ENCODE measurements at places on chromosomes 2 and 18.

- no peak for DNase-seq
Observed at GRCh38 chr2:196409376-196409775, 230.1 kb upstream of the CCDC150 start.

DNA sequence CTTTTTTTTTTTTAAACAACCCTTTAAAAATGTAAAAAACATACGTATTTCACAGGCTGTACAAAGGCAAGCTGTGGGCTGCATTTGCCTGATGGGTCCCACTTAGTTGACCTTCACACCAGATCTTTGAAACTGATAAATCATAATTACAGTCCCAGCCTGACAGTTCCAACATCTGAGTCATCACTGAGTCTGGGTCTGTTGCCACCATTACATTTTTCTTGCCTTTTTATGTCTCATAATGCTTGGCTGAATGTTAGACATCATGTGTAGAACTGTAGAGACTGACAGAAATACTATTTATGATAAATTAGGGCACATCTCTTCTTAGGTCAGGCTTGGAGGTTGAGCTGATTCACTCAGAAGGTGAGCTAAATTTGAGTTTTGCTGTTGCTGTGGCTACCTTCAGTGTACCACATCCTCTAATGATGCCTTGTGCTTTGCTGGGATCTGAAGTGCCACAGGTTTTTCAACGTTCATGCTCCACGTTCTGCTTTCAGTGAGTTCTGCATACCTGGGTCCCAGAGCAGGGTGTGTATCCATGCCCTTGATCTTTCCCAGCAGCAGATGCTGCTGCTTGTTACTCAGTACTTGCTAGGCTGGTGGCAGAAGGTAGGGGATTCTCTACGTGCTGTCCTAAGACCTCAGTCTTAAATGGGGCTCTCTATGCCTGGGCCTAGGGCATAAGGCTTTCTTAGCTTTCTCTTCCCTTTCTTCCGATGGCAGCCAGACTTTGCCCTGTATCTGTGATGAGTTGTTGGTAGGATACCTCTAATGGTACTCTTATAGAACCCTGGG is 160.6 kb upstream of the SMAD7 start:
- DNase-seq, result no peak

DNA sequence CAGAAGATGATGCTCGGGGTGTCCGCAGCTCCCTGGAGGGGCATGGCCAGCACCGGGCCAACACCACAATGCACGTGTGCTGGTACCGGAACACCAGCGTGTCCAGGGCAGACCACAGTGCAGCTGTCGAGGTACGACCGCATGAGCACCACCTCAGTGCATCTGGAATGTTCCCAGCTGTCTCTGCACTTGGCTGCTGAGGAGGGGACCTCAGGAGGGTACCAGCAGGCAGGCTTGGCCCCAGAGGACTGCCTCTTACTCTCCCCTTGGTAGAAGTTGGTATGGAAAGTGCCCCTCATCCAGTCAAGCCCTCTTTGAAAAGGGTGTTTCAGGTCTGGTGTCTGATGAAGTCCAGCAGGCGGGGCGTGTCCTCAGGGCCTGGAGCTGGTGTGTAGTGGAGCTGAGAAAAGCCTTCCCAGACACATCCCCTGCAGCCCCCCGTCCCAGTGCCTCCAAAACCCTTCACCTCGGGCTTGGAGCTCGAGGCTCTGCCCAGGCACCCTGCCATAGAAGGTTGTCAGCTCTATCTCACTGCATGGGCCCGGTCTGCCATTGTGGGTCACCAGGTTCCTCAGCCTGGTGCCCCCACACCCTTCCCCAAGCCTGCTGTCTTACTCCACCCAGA is 16.7 kb downstream of the STK25 start:
- no peak for DNase-seq

GRCh38 chr2:85956646-85957039 is 67.9 kb upstream of the ST3GAL5 start:
- DNase-seq, result no peak

- no peak for DNase-seq
Observed at GRCh38 chr2:82599021-82599420, 1860.1 kb downstream of the SUCLG1 start.

- no peak for DNase-seq
Observed at GRCh38 chr2:219526320-219527075, 12.2 kb downstream of the ASIC4 start.

GRCh38 chr18:37393221-37393827 is 172.3 kb downstream of the CELF4 start:
- no peak for DNase-seq

DNA sequence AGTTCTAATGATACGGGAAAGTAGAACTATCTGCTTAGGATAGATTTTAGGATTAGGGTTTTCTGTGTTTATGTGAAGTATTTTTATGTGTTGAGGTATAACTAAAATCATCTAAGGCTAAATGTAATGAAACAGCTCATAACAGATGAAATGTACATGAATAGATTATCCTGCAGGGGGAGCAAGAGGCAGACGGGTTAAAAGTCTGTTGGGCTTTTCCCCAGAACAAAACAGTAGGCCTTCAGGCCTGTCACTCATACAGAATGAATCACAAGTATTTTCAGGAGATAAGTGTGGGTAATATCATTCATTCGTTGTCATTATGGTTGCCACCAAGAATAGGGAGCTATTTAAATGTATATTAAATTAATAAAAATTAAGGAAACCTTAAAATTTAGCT is 107.9 kb upstream of the IL1R2 start:
- peak; percentile 74 for DNase-seq

- no peak for DNase-seq
Observed at GRCh38 chr2:216549926-216550690, 51.5 kb downstream of the RPL37A start.

Data from hematopoietic multipotent progenitor cell (in vitro differentiated cells).